Renal cortical epithelial cell (primary cell): ENCODE measurements at places on chromosomes 16 and 17.
A peak's percentile ranks its signal among the peaks of the same experiment; 100 is the strongest.

DNA sequence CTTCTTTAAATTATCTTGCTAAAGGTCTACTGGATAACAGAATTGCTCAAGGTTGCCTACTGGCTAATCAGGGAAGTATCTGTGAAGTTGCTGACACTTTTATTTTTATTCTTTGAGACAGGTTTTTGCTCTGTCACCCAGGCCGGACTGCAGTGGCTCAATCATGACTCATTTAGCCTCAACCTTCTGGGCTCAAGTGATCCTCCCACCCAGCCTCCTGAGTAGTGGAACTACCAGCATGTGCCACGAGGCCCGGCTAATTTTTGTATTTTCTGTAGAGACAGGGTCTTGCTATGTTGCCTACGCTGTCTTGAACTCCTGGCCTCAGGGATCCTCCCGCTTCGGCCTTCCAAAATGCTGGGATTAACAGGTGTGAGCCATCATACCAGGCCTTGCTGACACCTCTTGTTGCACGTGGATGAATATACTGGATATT is 43.1 kb downstream of the GLG1 start:
- DNase-seq = peak; percentile 76

DNA sequence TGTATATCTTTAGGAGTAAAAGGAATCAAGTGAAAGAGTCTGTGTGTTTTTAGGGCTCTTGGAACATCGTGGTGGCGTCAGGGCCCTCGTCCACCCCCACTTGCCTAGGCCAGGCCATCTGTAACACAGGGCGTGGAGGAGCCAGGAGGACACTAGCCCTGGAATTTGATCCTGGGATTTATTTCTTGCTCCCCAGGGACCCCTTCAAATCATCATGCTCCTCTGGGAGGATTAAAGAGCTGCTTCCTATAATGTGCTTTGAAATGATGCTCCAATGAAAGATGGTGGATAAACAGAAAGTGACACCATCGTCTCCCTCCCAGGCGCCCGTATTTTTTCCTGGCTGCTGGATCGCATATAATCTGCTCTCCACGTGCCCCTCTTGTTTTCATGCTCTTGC is 113.3 kb downstream of the AATF start:
- no peak for DNase-seq

DNA sequence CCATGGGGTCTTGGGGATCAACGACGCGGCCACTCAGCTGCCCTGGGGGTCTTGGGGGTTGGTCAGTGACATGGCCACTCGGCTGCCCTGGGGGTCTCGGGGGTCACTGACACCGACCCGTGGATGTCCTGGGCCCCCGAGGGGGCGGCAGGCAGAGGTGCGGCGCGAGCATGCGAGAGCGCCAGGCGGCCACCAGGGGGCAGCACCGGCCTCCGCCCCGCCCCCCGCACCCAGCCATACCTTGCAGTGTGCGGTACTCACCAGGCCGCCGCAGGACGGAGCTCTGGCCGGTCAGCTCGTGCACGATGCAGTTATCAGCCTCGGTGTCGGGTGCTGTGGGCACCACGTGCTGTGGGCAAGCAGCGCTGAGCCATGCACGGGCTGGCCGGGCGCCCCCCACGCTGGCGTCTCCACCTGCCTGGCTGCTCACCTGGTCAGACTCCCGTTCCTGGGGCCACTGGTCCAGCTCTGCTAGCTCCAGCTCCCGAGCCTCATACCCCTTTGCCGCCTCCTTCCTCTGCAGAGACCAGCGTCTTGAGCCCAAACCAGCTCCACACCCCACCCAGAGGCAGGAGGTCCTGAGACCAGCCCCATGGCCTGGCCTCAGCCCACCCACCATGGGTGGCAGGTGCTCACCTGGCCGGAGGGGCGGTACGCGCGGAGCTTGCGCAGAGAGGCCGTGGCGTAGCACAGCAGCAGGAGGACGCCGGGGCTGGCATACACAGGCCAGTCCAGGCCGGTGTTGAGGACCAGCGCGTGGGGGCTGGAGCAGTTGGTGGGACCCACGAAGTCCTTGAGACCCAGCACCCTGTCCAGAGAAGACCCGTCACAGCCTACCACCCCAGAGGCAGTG is 31.2 kb downstream of the CTU2 start:
- DNase-seq = peak; percentile 42

DNA sequence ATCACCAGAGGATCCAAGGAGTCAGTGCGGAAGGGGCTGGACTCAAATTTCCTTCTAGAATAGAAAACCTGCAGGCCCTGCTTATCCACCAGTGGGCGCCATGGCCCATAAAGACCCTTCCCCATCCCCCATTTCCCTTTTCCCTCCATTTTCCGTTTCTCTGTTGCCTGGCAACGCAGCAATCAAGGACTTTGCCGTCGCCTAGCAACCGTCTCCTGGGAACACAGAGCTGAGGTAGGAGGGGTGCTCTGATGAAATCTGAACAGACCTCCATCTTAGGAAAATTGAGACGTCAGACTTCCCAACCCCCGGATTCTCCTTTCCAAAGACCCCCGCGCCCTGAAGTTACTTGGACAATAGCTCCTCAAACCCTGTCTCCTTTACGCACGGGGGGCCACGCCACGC is 5.7 kb downstream of the DLG4 start:
- peak; percentile 71 for DNase-seq

- peak; percentile 8 for DNase-seq
These were observed 843.7 kb downstream of the CDH11 start for GRCh38 chr16:64278196-64278595.

- DNase-seq = no peak
These were observed 1461.2 kb upstream of the CDH8 start for GRCh38 chr16:63497408-63497807.

- DNase-seq = no peak
These were observed 76.9 kb downstream of the RPA1 start for GRCh38 chr17:1906662-1907101.

DNA sequence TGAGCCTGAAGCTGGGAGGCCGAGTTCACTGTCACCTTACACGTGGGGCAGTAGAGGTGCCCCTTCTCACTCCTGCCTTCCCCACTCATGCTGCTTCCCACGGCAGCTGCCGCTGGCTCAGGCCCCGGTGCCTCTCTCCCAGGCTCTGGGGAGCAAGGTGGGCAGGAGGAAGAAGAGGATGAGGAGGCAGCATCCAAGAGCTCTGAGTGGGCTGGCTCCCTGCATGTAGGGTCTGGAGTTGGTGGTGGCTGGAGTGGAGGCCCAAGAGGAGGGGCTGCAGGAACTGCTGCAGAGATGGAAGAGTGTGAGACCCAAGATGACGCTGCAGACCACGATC is 8.9 kb downstream of the NKIRAS2 start:
- DNase-seq = no peak

DNA sequence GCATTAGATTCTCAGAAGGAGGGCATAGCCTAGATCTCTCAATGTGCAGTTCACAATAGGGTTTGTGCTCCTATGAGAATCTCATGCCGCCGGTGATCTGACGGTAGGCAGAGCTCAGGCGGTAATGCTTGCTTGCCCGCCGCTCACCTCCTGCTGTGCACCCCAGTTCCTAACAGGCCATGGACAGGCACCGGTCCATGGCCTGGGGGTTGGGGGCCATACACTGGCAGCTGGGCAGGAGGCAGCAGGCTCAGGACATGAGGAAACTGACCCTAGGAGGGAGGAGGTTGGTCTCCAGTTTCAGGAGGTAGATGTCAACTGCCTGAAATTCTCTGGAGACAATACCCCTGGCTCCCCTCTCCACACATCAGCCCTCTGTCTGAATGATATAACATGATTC is 245.0 kb upstream of the CACNG5 start:
- DNase-seq = no peak

GRCh38 chr16:27202923-27203506 is 311 bp upstream of the KDM8 start:
- no peak for DNase-seq

DNA sequence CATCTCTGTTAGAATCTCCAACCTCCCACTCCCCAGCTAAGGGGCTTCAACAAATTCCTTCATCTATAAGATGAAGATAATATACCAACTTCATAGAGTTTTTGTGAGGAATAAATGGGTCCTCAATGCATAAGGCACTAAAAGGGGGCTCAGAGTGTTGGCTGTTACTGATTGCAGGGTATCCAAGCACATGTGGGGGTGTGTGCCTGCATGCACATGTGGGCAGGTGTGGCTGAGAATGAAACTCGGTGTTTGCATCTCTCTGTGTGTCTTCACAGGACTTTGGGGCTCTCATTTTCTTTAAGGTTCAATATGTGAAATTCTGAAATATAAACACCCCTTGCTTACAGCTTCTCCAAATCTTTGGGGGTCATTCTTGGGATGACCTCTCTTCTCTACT is 4.1 kb upstream of the PPP1R9B start:
- no peak for DNase-seq

DNA sequence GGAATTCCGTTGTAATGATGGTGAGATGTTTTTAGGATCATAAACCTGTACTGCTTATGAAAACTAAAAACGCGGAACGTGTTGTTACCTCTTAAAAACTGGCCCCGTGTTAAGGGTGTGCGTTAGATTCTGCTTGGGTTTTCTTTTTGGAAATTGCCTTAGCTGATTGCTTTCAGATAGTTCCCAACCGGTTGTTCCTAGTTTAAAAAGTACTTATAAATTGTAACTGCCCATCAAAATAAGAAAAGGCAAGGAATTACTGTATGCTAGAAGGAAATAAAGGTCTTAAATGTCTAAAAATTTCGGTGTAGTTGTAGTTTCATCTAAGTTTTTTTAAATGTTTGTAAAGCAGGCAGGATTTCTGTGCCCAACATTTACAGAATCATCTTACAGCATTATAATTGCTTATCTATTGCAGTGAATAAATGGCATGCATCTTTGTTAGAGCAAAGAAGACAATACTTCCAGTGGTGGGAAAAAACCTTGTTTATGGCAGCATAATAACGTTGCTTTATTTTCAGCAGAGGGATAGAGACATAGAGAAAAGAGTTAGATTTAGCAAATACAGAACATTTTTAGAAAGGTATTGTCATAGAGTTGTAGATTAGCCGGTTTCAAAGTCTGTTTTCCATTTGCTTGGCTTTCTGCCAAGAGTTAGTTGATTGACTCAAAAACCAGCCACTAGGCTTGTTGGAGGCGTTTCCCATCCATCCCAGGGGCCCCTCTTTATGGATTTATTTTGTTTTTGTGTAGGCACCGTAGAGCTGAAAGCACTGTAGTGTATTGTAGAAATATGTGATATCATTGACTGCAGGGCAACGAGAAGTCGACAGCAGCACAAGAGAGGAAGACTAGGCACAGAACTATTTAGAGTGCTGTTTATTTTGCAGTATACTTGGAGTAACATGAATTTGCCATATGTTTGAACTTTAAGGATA is 1.7 kb downstream of the PPM1D start:
- DNase-seq = peak; percentile 62

- DNase-seq = peak; percentile 74
These were observed 13.2 kb downstream of the NGFR start for GRCh38 chr17:49508061-49508865.

DNA sequence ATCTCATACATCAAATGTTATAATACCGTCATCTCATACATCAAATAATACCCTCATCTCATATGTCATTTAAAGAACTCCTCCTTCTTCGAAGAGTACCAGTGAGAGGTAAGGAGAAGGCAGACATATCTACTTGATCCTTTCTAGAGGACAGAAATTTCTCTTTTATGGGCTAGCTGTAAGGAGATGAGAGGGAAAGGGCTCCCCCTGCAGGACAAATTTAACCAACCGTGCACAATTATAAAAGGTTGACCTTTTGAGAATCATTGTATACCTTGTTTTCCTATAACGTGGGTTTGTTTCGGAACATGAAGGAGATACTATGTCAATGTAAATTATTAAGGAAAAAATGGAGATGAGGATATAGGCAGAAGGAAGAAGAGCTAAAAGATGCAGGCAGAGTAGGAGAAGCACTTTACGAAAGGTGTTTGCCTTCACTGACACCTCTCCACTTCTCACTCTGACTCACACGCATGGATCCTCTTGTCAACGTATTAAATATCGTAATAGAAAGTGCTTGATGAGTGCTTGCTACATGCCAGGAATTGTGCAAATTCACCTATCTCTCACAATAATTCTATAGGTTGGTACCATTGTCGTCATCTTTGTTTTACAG is 465.9 kb upstream of the ERCC4 start:
- DNase-seq = peak; percentile 67

DNA sequence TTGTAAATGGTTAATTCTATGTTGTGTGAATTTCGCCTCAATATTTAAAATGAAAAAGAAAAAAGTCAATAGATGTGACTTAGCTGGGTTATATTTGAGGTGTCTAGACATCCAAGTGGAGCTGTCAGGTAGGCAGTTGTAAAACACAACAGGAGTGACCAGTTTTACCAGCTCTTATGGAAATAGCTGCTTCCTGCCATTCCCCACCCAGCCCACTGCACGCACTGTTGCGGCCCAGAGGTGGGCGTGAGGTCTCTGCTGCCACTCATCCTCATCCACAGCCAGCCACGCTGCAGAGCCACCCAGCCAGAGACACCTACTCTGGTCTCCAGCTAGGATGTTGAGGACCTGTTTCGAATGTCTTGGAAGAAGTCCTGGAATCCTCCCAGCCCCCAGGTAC is 3.4 kb upstream of the CARD14 start:
- no peak for DNase-seq

DNA sequence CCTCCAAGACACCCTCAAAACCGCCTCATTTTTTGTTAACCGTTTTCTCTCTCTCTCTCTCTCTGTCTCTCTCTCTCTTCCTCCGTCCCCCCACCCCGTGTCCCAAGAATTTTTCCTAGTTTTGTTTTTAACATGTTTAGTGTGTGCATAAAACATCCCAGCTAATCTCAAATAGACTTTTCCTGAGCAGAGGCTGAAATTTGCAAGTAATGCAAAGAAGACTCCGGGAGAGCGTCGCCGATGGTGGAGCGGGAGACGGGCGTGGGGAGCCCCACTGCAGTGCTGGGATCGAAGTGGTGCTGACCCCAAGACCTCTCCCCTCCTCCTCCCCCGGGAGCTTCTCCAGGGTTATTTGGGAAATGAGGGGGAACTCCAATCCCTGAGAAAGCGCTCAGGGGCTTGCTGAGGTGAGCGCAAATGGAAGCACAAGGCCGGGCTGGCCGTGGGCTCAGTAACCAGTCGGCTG is 4.7 kb upstream of the DLX4 start:
- DNase-seq = no peak

DNA sequence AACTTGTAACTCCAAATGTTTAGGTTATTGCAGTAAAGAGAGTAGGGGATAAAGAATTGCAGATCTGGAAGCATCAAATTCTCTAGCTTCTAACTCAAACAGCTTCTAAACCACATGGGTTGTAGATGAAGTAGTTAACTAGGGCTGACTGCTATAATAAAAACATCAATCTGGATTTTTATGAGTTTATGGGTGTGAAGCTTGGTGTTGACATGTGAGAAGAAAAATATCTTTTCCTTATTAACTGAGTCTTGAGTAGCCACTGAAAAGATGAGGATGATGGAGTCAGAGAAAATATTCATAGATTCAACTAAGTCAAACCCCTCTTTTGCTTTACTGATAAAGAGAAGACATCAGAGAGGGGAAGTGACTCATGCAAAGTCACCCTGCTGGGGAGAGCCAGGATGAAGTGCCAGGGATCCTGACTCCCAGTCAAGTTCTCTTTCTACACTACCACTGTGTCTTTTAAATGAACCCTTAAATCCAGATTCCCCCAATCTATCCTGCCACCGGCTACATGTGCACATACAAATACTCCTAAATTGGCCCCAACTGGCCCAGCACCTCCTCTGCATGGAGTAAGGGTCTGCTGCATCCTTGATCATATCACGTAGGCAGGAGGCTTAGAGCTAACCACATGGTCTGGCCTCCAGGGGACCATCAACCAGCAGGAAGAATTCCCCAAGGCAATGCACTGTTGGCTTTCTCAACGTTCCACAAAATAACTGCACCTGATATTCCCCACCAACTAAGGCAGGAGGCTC is 264.0 kb upstream of the CCL2 start:
- DNase-seq = no peak
